ENCODE measurements at places on chromosomes 12 and 14. TPM values are rescaled to one million over a fixed set of nuclear protein-coding genes. Genes with fewer than 3 reads are reported as not detected.

TAS2R50 gene
- 0.22 TPM for total RNA-seq

GRCh38 chr14:89401241-89401640 lies 15.8 kb downstream of the FOXN3 start:
- no peak for DNase-seq

GRCh38 chr14:81006266-81006665 lies 50.8 kb downstream of the TSHR start:
- no peak for DNase-seq

- no peak for DNase-seq
Observed at GRCh38 chr12:55694651-55695050, 13.1 kb downstream of the ITGA7 start.

DLGAP5 gene
- 0.27 TPM for total RNA-seq

DNA sequence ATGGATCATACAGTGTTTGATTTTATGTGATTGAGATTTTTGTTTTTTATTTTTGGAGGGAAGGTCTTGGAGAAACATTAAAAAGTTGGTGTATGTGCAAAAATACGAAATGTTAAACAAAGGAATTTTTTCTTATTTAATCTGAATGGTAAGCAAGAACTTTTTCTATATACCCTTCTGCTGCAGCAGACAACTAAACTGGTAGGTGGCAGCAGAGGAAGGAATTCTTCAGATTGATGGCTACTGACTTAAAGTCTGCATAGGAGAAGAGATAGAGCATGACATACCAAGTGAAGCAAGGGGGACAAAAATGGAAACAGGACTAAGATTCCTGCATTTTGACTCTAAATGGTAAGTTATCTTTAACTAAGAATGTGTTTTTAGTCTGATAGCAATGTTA lies 42.0 kb upstream of the A2ML1 start:
- no peak for DNase-seq

GRCh38 chr12:101759396-101760047 lies 20.3 kb upstream of the SYCP3 start:
- no peak for DNase-seq

DNA sequence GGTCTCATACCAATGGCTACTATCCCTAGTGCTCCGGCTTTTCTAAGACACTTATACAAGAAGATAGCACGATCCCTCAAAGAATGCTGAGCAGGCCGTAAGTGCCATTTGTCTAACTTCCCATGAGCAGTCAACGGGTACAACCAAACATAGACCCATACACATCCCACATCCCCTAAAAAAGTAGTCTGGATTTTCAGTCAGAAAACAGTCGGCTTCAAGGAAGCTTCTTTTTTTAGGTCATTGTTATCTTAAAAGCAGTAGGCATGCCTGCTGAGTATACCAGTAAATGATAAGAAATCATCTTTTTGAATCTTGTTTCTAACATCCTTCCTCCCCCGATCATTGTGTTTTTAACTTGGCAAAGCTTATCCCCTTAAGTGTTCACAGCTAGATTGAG lies 19.8 kb downstream of the OSBPL8 start:
- DNase-seq, result no peak

- DNase-seq, result peak; percentile 36
Observed at GRCh38 chr12:53197011-53197640, 9.9 kb downstream of the ITGB7 start.

ANKS1B gene
- total RNA-seq, result 1.2 TPM

DNA sequence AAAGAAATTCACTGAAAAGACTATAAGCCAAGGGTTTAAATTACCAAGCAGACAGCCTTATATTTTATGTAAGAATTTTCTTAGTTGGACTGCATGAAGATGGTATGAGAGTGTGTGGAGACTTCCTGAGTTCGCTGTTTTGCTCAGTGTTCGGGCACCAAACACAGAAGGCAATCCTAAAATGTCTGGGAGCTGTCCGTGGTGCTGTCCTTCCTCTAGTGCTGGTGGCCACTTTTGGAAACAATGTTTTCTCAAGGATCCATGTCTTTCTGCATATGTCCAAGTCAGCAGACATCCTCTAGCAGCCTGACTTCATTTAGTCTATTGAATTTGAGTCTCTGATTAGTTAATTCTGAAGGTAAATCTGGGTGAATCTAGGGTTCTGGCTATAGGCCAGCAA lies 135.8 kb downstream of the SLC8A3 start:
- no peak for DNase-seq

DNA sequence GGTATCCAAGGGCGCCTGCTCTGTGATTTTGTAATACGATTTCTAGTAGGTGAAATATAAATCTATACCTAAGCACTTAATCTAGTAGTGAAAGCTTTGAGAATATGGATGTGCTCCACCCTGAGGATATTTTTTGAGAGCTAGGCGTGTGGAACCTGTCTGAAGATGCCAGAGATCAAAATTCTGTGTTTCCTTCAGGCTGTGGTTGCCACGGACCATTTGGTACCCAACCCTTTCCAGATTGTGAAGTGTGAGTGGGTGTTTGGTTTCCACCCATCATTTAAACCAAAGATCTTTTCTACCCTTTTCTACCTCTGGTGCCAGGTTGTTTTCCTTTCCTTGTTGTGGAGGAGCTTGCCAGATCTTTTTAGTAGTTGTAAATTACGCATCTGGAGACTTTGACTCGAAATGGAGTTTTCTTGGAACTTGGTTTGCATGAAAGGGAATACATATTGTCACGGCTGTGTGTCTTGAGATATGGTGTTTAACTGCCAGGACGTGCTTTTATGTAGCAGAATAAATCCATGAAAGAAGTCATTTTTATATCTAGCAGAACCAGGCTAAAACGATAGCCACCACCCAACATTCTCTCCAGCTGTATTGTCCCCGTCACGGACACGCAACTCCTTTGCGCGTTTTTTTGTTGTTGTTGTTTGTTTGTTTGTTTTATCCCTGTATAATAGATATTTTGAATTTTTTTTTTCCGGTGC lies 2.2 kb downstream of the LRFN5 start:
- no peak for DNase-seq

- no peak for DNase-seq
Observed at GRCh38 chr12:58882826-58883225, 37.5 kb downstream of the LRIG3 start.

DHH gene
- 0.32 TPM for total RNA-seq

DNA sequence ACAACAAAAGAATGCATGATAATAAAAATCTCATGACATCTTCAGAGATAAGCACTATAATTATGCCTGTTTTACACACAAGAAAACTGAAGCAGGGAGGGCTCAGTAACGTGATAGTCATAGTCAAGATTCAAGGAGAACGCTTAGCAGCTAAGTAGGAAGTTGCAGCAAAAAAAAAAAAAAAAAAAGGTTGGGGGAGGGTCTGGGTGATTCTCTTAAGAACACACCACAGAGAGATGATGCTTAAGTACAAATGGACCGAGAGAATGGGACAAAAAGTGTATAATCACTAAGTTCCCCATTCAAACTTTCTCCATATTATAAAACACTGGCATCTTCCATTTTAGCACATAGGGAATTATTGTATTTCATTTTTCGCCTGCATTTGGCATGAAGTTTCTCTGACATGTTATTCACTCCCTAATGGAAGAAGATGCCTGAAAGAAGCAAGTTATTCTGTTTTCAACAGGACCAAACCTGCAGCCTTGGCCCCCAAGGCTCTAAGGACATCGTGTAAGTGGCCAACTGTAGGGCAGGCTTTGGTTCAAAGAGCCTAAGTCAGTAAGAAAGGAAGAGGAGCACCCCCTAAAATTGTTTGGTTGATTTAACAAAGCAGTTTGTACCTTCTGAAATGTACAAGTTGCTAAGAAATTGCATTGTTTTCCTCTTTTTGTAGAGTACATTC lies 142.9 kb upstream of the TMPO start:
- DNase-seq, result no peak

CLEC2A gene
- total RNA-seq, result not detected

DNA sequence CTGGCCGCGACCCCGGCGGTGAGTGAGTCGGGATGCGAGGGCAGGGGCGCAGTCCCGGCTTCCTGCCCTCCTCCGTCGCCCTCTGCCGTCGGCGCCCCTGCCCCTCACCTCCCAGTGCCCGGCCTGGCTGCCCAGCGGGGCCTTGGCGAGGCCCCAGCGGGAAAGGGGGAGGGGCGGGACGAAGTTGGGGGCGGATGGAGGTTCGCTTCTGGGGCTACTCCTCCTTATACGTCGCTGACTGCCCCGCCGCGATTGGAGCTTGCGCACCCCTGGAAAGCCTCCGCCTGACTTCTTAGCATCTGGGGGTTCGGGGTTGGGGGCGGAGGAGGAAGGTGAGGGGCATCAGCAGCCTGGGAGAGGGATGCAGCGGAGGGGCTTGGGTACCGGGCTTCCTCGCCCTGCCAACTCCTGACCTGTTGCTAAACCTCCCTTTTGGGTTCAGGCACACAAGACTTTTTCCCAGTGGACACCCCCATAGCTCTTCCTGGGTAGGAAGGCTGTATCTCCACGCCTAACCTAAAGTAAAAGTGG lies 406 bp downstream of the TMEM263 start:
- peak; percentile 75 for DNase-seq

DNA sequence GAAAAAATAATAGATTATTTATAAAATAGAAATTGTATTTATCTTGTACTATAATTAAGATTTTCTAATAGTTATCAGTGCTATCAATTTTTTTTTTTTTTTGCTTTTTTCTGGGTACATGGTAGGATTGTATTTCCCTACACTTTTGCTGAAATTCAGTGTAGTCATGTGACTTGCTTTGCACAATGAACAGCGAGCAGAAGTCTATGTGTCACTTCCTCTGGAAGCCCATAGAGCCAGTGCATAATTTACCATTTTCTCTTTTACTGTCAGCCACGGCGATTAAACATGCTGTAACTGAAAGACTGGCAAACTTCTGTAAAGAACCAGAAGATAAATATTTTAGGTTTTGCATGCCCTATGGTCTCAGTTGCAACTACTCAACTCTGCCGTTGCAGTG lies 80.8 kb upstream of the PPP1R12A start:
- no peak for DNase-seq

GRCh38 chr14:32434180-32434579 lies 105.1 kb downstream of the AKAP6 start:
- DNase-seq, result no peak

- DNase-seq, result no peak
Observed at GRCh38 chr12:19614601-19615383, 175.5 kb downstream of the AEBP2 start.

POLE2 gene
- total RNA-seq, result 0.38 TPM

- DNase-seq, result no peak
Observed at GRCh38 chr12:27151479-27151878, 69.1 kb upstream of the C12orf71 start.

GRCh38 chr14:67765192-67765834 lies 51.1 kb downstream of the ZFYVE26 start:
- no peak for DNase-seq

CLEC9A gene
- not detected for total RNA-seq

DNA sequence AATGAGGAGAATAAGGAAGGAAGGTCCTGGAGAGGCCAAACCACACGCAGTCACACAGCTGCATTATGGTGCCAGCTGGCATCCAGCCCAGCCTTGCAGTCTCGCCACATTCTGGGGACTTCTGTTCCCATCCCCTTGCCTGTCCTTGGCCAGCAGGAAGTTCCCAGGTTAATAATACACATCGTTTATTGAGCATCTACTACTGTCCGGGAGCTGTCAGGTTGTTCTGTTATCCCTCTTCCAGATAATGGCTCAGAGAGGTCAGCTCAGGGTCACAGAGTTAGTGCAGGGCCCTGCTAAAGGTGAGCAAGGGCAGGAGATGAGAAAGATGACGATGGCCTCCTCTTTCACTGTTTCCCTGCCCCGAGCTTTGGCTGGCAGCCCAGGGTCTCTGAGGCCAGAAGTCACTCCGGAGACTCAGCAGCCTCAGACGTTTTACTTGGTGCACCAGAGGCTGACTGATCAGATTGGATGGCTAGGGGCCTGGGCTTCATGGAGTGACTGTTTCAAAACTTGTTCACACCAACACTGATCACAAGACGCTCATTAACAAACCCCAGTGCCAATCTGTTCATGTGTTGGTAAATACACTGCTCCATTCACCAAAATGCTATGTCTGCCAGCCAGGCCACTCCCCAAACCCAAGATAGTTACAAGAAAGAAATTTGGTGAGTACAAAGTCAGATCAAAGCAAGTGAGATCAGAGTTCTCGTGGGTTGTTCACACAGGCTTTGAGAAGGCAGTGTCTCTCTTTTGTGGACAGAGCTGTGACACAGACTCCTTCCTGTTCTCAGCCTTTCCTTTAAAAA lies 79.2 kb downstream of the B4GALNT3 start:
- peak; percentile 84 for DNase-seq

- DNase-seq, result no peak
Observed at GRCh38 chr14:99317231-99318090, 45.5 kb upstream of the BCL11B start.

DNA sequence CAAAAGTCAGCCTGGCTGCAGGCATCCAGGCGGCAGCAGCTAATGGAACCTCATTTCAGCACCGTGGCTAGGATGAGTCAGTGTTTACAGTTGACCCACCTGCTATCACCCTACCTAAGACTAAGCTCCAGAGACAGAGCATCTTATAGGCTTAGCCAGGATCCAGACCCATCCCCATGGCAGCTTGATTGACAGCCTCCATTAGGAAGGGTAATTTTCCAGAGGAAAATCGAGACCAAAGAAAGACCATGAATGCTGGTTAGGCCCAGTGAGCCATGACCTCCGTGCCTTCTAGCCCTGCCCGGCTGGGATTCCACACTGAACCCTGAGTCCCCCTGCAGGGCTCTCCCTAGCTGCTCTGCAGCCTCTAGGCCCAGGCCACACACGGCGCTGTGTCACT lies 38.7 kb downstream of the TUNAR start:
- DNase-seq, result no peak

- DNase-seq, result no peak
Observed at GRCh38 chr12:95066091-95066855, 7.1 kb downstream of the NR2C1 start.

DNA sequence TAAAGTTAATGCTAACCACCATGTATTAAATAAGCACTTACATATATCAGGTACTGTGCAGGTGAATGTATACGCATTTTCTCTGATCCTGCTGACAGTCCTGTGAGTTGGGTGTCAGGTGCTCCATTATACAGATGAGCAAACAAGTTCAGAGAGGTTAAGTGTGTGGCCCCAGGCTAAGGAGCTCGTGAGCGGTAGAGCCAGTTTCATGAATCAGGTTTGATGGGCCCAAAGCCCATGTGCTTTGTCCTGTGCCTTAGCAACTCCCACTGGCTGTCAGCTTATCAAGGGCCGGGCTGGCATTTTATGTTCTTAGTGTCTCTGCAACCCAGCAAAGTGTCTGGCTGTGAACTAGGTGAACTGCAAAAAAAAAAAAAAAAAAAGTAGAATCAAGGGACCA lies 701.2 kb upstream of the TBX3 start:
- DNase-seq, result no peak

- no peak for DNase-seq
Observed at GRCh38 chr12:75161488-75161887, 48.2 kb downstream of the KCNC2 start.

RNASE8 gene
- total RNA-seq, result not detected

- no peak for DNase-seq
Observed at GRCh38 chr12:81835783-81836182, 76.6 kb upstream of the PPFIA2 start.

- DNase-seq, result no peak
Observed at GRCh38 chr12:96401076-96401871, 1.0 kb upstream of the CDK17 start.

GPRC5D gene
- total RNA-seq, result not detected

DEGS2 gene
- total RNA-seq, result not detected

MYL6 gene
- total RNA-seq, result 513 TPM

Data from Right ventricle myocardium superior (tissue), 1 donor.